ENCODE measurements at places on chromosomes 11 and 22. TPM values are rescaled to one million over a fixed set of nuclear protein-coding genes. Genes with fewer than 3 reads are reported as not detected.

- no peak overlapping the region for H3K27ac ChIP-seq
- no peaks in the 10 kb centered on the region for H3K36me3 ChIP-seq
- H3K27me3 ChIP-seq: no peaks in the 10 kb centered on the region
- H3K4me3 ChIP-seq: no peak overlapping the region
Measured at GRCh38 chr22:32846780-32847491, 45.4 kb downstream of the TIMP3 start.

GRCh38 chr11:27618281-27618915 lies 81.9 kb downstream of the BDNF start:
- no peaks in the 10 kb centered on the region for H3K36me3 ChIP-seq
- H3K27ac ChIP-seq: no peak overlapping the region
- no peak overlapping the region for H3K4me3 ChIP-seq
- no peaks in the 10 kb centered on the region for H3K27me3 ChIP-seq
- H3K4me1 ChIP-seq: no peaks in the 10 kb centered on the region
- no peak for DNase-seq

YPEL4 gene
- 5.6 TPM for total RNA-seq

GRCh38 chr11:84345597-84345996 lies 1059.4 kb upstream of the CCDC90B start:
- DNase-seq: no peak
- H3K4me1 ChIP-seq: no peaks in the 10 kb centered on the region
- no peak overlapping the region for H3K4me3 ChIP-seq
- H3K27me3 ChIP-seq: no peaks in the 10 kb centered on the region
- H3K27ac ChIP-seq: no peak overlapping the region

GRCh38 chr11:132853886-132854285 lies 678.4 kb downstream of the OPCML start:
- H3K27me3 ChIP-seq: no peaks in the 10 kb centered on the region
- no peak overlapping the region for H3K27ac ChIP-seq
- H3K4me1 ChIP-seq: no peaks in the 10 kb centered on the region
- no peak for DNase-seq
- no peak overlapping the region for H3K4me3 ChIP-seq
- no peaks in the 10 kb centered on the region for H3K36me3 ChIP-seq

DNA sequence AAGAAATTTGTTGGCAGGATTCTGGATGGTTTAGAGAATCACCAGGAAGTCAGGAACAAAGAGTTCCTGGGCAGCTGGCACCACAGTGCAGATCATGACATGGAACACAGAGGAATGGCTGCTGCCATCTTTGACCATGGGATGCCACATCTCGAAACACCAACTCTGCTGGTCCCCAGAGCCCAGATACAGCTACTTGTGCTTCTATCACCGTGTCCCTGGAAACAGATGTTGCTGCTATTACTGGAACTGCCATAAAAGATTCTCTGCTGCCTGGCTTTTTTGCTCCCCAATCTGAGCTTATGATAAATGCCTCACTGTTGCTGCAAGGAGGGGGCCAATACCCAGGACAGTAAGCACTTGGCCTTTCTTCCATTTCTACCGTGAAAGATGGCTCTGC lies 185.2 kb downstream of the CSNK2A3 start:
- no peak overlapping the region for H3K27ac ChIP-seq
- no peak overlapping the region for H3K4me3 ChIP-seq
- peaks cover 16% of the 10 kb centered on the region for H3K4me1 ChIP-seq

- H3K27me3 ChIP-seq: peaks cover 13% of the 10 kb centered on the region
- no peak for DNase-seq
- no peaks in the 10 kb centered on the region for H3K36me3 ChIP-seq
- H3K27ac ChIP-seq: no peak overlapping the region
Measured at GRCh38 chr22:43391306-43391705, 20.5 kb upstream of the MPPED1 start.

TLCD5 gene
- total RNA-seq: not detected

GRCh38 chr11:66016793-66017177 lies 5.0 kb downstream of the CST6 start:
- H3K4me1 ChIP-seq: peaks cover 15% of the 10 kb centered on the region
- no peak overlapping the region for H3K27ac ChIP-seq
- DNase-seq: no peak
- no peaks in the 10 kb centered on the region for H3K36me3 ChIP-seq

DNA sequence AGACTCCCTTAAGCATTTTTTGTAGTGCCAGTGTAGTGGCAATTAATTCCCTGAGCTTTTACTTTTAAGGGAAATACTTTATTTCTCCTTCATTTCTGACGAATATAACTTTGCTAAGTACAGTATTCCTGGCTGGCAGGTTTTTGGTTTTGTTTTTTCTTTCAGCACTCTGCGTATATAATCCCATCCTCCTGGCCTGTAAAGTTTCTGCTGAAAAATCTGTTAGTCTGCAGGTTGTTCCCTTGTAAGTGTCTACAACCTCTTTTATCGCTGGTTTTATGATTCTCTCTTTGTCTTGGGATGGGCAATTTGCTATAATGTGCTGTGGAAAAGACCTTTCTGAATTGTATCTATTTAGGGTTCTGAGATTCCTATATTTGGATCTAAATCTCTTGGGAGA lies 56.0 kb downstream of the KCNQ1OT1 start:
- H3K4me1 ChIP-seq: no peaks in the 10 kb centered on the region
- DNase-seq: no peak
- no peaks in the 10 kb centered on the region for H3K27me3 ChIP-seq
- H3K27ac ChIP-seq: no peak overlapping the region
- H3K36me3 ChIP-seq: no peaks in the 10 kb centered on the region
- H3K4me3 ChIP-seq: no peak overlapping the region

SLC5A12 gene
- total RNA-seq: not detected

- peaks cover 61% of the 10 kb centered on the region for H3K36me3 ChIP-seq
- DNase-seq: no peak
- H3K27me3 ChIP-seq: no peaks in the 10 kb centered on the region
- no peak overlapping the region for H3K27ac ChIP-seq
- H3K4me3 ChIP-seq: no peak overlapping the region
Measured at GRCh38 chr22:45324311-45324711, 14.6 kb downstream of the FAM118A start.

DNA sequence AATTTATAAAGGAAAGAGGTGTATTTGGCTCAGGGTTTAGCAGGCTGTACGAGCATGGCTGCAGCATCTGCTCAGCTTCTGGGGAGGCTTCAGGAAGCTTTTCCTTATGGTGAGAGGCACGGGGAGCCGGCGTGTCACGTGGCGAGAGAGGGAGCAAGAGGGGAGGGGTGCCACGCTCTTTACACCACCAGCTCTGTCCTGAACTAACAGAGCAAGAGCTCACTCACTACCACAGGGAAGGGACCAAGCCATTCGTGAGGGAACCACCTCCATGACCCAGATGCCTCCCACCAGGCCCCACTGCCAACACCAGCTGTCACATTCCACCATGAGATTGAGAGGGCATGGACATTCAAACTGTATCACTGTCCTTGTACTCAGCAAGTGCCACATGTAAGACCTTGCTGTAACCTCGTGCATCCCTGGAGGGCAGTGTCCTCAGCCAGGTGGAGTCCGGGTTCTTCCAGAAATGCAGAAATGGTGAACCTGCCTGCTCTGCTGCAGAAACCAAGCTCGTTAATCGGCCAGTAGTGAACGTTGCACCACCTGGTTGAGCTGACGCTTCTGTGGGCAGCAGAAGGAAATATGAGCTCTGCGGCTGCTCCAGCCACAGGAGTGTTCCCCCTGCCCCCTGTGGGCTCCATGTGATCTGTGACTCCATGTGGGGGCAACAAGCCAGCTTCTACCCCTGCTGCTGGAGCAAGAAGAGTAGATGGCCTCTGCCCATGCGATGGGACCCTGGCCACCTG lies 368.6 kb downstream of the TBC1D22A start:
- no peak for DNase-seq
- H3K36me3 ChIP-seq: peaks cover 9% of the 10 kb centered on the region
- H3K4me1 ChIP-seq: no peaks in the 10 kb centered on the region
- H3K4me3 ChIP-seq: no peak overlapping the region
- H3K27me3 ChIP-seq: no peaks in the 10 kb centered on the region

C11orf16 gene
- not detected for total RNA-seq

ZNF280B gene
- total RNA-seq: 1.2 TPM

GRCh38 chr11:73650400-73650799 lies 4.0 kb downstream of the PLEKHB1 start:
- no peak for DNase-seq
- H3K4me3 ChIP-seq: no peak overlapping the region
- peaks cover 25% of the 10 kb centered on the region for H3K4me1 ChIP-seq
- H3K27me3 ChIP-seq: no peaks in the 10 kb centered on the region
- no peak overlapping the region for H3K27ac ChIP-seq

DNA sequence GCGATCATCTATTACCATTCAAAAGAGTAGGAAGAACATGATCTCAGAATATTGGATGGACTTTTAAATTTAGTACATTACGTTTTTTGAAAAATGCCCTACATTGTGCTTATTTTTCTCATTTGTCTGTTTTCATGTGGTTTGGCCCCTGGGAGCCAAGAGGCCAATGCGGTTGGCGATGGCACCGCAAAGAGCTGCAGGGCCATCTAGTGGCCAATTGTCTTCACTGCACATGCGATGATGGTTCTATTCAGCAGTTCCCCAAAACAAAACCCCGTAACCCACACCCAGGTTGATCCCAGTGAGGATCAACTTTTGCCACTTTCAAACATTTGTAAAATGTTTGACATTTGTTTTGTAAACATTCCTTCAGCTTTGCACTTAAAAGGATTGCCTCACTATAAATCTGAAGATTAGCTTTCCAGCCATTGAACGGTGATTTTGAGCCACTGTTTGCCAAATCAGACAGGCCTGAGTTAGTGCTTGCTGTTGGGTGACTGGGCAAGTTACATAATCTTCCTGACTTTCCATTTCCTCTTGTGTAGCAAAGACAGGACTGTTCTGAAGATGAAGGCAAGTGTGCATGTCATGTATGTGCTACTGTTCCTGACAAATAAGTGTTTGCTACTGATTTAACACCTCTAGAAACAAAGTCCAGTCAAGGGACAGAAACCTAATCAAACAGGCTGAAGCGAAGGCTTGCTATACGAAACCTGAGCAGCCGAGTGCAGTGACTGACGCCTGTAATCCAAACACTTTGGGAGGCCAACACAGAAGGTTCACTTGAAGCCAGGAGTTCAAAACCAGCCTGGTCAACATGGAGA lies 29.2 kb upstream of the XBP1 start:
- H3K4me1 ChIP-seq: peaks cover 8% of the 10 kb centered on the region
- peak; percentile 88 for DNase-seq
- no peaks in the 10 kb centered on the region for H3K36me3 ChIP-seq
- no peak overlapping the region for H3K27ac ChIP-seq
- no peaks in the 10 kb centered on the region for H3K27me3 ChIP-seq

- DNase-seq: no peak
- H3K27me3 ChIP-seq: no peaks in the 10 kb centered on the region
- H3K27ac ChIP-seq: no peak overlapping the region
- no peak overlapping the region for H3K4me3 ChIP-seq
- peaks cover 13% of the 10 kb centered on the region for H3K4me1 ChIP-seq
Measured at GRCh38 chr11:2795491-2795991, 90.0 kb downstream of the CDKN1C start.

DNA sequence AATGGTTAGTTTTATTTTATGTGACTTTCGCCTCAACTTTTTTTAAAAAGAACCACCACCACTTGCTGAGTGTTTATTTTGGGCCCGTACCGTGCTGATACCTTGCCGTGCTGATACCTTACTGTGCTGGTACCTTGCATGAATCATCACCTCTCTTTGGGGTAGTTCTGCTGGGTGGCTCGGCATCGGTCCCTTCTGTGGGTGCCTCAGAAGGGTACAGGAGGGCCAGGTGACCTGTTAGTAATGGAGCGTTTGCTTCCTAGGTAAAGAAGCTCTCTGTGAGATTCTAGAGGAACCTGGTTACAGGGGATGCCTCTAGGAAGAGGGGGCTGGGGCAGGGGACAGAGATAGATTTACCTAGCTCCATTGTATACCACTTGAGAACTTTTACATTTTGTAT lies 17.1 kb downstream of the TOM1 start:
- no peaks in the 10 kb centered on the region for H3K27me3 ChIP-seq
- DNase-seq: no peak
- H3K36me3 ChIP-seq: peaks cover 43% of the 10 kb centered on the region

- H3K4me1 ChIP-seq: no peaks in the 10 kb centered on the region
- H3K27me3 ChIP-seq: no peaks in the 10 kb centered on the region
- H3K27ac ChIP-seq: no peak overlapping the region
- DNase-seq: no peak
- H3K4me3 ChIP-seq: no peak overlapping the region
Measured at GRCh38 chr11:61189933-61190332, 13.4 kb upstream of the PGA3 start.

GRCh38 chr22:45805413-45805812 lies 133.8 kb downstream of the ATXN10 start:
- no peak overlapping the region for H3K4me3 ChIP-seq
- no peak overlapping the region for H3K27ac ChIP-seq
- no peaks in the 10 kb centered on the region for H3K4me1 ChIP-seq
- DNase-seq: no peak
- H3K27me3 ChIP-seq: no peaks in the 10 kb centered on the region

GRCh38 chr11:73139476-73140198 lies 2.5 kb downstream of the FCHSD2 start:
- DNase-seq: no peak
- peaks cover 27% of the 10 kb centered on the region for H3K4me1 ChIP-seq
- H3K4me3 ChIP-seq: peak overlapping the region; percentile 98
- peaks cover 17% of the 10 kb centered on the region for H3K36me3 ChIP-seq
- H3K27me3 ChIP-seq: no peaks in the 10 kb centered on the region

PAX6 gene
- not detected for total RNA-seq

TIMP3 gene
- total RNA-seq: 0.06 TPM

GRCh38 chr11:36361472-36361871 lies 65.4 kb downstream of the PRR5L start:
- H3K27me3 ChIP-seq: no peaks in the 10 kb centered on the region
- DNase-seq: no peak
- H3K36me3 ChIP-seq: no peaks in the 10 kb centered on the region
- peak overlapping the region; percentile 34 for H3K4me3 ChIP-seq

PPP1R14B gene
- total RNA-seq: 21.0 TPM

GRCh38 chr22:22578702-22579424 lies 19.8 kb upstream of the PRAME start:
- H3K27me3 ChIP-seq: peaks cover 3% of the 10 kb centered on the region
- no peaks in the 10 kb centered on the region for H3K36me3 ChIP-seq
- H3K4me1 ChIP-seq: no peaks in the 10 kb centered on the region
- H3K4me3 ChIP-seq: no peak overlapping the region

DNA sequence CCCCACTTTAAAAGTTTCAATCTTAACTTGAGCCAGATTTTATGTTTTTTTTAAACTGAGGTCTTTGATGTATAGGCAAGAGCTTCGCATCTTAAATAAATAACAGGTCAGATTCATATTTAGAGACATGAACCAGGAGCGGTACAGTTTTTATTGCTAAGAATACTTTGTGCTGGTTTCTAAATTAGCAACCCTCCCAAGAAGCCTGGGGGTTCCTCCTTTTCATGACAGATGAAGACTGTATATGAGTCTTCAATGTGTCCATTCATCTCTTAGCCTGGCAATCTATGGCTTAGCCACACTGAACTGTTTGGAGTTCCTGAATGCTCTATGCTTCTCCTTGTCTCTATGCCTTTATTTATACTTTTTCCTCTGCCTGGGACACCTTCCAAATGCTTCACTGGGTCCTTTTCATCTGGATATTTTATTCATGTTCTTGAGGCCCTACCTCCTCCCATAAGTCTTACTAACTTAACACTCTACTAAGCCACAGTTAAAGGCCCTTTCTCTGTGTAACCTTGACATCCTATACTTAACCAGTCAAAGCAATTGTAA lies 338.6 kb downstream of the INSC start:
- no peak for DNase-seq
- H3K36me3 ChIP-seq: no peaks in the 10 kb centered on the region
- H3K4me1 ChIP-seq: no peaks in the 10 kb centered on the region
- H3K4me3 ChIP-seq: no peak overlapping the region
- no peaks in the 10 kb centered on the region for H3K27me3 ChIP-seq

SCGB1A1 gene
- not detected for total RNA-seq

CD44 gene
- 1,283 TPM for total RNA-seq
